ENCODE measurements at places on chromosomes 2 and 18.

DNA sequence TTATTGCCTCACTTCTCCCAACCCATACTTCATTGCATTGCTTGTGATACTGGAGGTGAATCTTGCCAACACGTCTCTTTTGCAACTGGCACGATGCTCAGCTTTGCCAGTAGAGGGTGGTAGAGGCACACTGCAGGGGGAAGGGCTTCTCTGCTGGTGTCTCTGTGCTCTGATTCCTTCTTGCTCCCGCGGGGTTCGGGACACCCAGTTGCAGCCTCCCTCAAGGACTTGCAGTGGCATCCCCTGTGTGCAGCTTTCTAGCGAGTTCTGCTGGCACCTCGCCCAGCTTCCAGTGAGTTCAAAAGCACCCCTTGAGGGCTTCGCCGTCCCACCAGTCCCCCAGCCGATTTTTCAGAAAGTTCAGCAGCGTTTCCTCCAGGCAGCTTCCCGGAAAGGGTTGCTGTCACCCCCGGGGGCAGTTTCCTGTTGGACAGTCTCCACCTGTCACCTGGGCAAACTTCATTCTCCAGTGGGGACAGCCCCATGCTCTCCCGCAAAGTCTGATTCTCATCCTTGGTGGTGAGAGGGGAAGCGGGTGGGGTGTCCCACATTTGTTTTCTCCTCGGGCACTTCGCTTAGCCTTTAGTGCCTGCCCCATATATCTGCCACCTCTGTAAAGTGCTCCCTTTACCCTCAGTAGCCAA, 35.4 kb upstream of the EN1 start:
- peak; percentile 74 for DNase-seq

DNA sequence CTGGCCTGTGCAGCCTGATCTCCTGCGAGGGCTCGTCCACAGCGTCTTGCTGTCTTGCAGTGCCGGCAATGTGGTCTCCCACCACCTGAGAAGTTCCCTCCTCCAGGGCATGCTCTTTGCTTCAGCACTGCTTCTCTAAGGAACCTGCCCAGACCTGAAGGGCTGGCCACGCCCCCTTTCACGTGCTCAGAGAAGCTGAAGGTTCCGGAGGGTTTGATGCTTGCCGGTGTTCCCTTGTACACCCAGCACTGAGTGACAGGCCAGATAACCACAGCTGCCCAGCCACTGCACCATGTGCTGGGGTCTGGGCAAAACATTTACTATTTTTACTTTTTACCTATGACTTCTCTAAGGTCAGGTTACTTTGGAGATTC, 1.7 kb upstream of the POLR2D start:
- DNase-seq, result peak; percentile 83

DNA sequence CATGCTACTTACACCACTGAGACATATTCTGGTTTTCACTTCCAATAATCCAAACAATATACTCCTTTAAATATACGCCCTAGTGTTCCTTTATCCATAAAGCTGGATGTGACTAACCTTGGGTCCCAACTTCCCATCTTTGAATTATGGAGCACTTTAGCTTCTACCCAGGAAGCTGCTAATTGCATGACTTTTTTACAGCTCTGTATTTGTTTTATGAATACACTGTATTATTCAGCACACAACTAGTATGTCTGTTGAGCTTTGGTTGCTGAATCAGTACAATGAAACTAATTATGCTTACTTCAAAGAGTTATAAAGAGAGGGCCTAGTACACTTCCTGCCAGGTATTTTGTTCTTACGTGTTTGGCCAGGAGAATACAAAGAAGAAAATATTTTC, 118.5 kb downstream of the BAZ2B start:
- DNase-seq, result no peak

- DNase-seq, result no peak
Observed at GRCh38 chr18:47887227-47887626, 43.2 kb downstream of the SMAD2 start.

- no peak for DNase-seq
Observed at GRCh38 chr2:219401606-219402005, 13.9 kb upstream of the DNPEP start.

DNA sequence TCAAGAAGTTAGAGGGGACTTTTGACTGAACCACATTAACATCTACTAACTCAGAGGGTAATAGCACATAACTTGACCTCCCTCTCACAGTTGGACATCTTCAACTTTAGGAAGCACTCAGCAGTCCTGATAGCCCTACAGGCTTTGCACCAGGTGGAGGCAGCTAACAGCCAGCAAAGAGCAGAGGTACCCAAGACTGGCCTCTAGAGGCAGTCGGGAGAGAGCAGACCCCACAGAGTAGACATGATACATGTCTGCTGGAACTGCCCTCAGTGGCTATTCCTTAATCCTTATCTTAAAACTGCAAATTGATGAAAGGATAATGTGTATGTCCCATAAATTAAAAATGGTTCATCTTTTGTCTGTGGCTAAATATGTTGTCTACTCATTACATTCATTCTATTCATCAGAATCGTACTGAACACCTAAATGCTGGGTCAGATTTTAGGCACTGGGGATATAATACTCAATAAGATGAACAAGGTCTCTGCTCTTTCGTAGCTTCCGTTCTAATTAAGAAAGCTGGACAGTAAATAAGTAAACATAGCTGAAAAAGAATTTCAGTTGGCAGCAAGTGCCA, 49.8 kb downstream of the CAB39 start:
- DNase-seq, result peak; percentile 65

- DNase-seq, result no peak
Observed at GRCh38 chr2:36482576-36483214, 115.3 kb downstream of the FEZ2 start.

DNA sequence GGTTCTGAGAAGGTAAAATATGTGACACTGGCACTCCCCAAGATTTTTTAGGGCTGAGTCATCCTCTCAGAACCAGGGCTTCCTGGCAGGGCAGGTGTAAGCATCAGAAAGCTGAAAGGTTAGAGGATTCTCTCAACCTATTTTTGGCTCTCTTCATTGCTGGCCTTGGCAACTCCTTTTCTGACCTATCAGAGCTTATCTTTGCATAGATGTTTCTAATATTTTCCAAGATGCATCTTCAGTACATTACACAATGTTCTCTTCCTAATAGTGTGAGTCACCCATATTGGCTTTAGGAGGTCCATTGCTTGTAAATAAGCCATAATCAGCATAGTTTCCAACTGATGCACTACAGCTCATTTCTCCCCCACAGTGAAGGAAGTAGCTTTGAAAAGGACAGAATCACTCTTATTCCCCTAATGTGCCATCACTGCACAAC, 2008.4 kb upstream of the PIK3C3 start:
- peak; percentile 83 for DNase-seq

DNA sequence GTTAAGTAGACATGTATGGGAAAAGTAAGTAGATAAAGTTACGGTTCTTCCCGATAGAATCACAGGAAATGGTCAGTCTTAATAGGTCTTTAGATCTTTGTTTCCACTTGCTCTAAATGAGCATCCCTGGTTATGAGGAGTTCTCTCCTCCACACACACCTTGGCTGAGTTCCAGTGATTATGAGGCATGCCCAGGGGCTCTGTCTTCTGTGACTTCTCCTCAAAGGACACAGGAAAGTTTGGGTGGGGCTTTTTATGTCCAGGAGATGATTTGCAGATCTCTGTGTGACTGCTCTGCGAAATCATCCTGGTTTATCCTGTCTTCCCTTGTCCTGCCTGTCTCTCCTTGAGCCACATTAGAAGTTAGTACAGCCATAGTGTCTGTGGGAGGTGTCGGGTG, 83.9 kb upstream of the EML6 start:
- DNase-seq, result no peak

DNA sequence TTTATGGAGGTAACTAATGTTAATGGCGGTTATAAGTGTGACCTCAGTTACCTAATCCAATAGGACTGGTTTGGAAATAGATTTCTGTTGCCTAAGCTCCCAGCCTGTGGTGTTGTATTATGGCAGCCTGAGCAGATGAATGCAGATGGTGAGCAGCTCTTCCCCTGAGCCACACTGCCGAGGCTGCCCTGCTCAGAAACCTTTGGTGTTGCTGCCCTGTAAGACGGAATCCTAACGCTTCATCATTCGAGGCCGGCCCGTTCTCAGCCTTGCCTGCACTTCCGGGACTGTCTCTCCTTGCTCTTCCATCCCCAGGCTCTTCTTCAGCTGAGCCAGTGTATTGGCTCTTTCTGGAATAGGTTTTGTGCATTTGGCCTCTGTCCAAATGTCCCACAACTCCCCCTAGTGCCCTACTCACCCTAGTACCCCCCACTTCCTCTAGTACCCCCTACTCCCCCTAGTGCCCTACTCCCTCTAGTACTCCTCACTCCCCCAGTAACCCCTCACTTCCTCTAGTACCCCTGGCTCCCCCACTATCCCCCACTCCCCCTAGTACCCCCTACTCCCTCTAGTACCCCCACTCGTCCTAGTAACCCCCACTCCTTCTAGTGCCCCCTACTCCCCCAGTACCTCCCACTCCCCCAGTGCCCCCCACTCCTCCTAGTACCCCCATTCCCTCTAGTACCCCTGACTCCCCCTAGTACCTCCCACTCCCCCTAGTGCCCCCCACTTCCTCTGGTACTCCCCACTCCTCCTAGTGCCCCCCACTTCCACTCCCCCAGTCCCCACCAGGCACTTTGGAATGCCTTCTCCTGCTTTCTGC, 106.0 kb upstream of the TAF1B start:
- DNase-seq, result no peak

DNA sequence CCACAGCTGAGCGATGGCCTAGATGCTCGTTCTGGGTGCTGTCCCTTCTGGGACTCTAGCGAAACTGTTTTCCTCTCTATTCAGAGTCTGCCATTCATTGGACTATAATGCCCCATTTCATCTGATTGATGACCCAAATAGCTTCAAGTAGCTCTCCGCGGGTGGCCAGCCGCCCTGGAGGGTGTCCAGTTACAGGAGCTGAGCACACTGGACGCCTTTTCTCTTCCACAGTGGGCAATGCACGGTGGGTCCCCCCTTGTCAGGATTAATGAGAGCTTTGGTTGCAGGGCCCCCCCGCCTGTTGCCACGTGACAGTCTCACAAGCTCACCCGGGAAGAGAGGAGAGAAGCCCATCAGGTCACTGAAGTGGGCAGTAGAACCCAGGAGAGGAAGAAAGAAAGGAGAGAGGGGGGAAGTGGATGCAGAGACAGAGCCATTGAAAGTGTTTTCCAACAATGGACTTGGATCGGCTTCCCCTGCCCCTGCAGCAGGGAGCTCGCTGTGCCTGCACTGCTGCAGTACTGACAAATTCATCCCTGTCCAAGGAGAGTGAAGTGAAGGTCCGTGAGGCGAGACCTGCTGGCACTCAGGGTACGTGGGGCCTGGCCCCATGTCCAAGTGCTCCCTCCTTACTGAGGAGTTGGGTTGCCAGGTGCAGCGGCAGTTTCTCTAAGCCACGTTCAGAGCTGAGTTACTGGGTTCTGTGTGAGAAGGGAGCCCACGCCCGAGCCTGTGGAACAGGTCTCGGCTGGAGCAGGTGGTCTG, 44.8 kb downstream of the DIPK1C start:
- no peak for DNase-seq

- no peak for DNase-seq
Observed at GRCh38 chr2:54526226-54526879, 70.2 kb downstream of the SPTBN1 start.

DNA sequence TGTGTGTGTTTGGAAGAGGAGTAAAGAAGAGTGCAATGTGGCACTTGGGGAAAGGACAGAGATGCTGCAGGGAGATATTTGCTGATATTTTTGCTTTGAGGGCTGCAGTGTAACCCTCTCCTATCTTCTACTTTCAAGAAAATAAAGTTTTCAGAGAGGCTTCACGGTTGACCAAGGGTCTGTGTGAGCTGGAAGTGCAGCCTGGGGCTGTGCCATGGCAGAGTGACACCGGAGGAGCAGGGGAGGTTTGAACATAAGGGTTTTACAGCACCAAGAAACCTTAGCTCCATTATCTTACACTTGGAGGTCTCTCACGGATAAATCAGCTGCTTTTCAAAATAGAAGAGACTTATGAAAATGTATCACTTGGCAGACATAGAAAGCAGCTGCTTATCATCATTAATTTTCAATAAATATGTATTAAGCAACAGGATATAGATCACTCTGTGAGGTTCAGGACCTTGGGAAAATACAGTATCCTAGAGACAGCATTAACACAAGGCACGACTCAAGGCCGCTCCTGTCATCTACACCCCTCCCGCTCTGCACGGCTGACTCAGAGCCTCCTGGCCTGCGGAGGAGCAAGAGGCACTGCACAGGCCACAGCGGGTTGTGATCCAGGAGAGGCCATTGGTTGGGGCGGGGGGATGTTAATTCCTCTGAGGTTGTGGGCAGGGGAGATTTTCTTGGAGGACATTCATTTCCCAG, 127.8 kb downstream of the COPS8 start:
- DNase-seq, result peak; percentile 28

DNA sequence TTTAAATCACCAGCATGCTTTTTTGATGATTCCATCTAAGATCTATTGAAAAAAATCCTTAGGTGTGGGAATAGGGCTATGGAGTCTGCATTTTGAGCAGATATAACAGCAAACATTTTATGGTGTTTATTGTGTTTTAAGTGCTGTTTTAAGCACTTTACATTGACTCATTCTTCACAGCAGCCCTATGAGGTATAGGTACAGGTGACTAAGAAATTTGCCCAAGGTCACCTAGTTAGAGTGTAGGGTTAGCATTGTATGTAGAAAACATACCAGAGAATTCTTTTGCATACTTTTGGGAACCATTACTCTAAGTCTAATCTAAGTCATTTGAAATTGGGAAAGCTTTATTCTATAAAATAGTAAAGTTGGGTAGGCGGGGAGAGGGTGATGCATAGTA, 31.3 kb downstream of the PPM1B start:
- no peak for DNase-seq

DNA sequence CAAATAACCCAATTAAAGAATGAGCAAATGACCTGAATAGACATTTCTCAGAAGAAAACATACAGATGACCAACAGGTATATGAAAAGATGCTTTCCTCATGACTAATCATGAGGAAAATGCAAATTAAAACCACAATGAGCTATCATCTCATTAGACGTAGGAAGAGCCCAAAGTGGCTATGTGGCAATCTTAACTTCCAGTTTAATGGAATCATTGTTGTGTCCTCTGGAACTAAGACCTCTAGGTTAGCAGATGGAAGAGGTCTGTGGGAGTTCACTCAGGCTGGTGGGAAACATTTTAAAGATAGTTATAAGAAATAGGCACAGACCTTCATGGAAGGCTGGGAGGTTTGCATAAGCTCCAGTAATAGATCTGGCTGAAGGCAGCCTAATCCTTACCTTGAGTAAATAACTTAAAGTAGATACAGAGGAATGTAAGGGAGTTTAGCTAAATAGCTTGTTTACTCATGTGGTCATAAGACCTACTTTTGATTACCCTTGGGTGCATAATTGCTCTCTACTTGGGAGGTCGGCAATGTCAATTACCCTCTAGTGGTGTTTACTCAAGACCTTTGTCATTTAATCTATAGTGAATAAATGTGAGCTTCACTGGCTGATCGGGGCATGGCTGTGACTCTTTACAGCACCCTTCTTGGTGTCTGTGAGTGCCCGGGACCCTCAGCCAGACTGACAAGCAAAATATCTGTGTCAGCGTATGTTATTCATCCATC, 119.0 kb downstream of the GULP1 start:
- peak; percentile 13 for DNase-seq

DNA sequence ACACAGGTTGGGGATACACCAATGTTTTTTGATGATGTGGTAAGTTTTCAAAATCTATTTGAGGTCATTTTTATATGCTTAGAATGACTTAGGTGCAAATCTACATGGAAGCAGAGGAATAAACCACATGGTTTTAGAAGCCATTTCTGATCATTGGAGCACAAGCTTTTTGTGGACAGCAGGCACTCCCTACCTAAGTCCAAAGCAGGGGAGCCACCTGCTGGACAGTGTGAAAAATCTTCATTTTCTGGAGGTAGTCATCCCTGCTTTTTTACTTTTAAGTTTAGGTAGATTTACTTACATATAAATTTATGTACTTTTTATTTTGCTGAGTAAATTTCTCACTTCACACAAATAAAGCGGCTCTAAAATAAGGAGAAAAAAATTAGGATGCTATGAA, 323.2 kb downstream of the PLCL1 start:
- peak; percentile 76 for DNase-seq

- DNase-seq, result no peak
Observed at GRCh38 chr2:42792087-42792582, 248 bp downstream of the HAAO start.
